ENCODE measurements at places on chromosomes 7 and 10.

DNA sequence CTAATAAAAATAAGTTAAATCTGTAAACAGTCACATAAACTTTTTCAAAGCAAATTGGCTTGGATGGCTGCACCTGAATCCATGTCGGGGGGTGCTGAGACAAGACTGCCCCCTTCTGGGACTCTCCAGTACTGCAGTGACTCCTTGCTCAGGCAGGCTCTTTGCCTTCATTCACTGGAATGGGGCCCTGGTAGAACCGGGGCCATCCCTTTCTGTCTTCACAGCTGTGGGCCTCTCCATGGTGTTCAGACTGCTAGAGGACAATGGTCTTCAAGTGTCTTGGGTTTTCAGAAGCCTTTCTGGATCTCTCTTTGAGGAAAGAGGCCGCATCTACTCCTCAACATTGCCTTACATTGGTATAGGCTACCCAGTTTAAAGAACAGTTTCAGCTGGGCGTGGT is 16.1 kb upstream of the IMPDH1 start:
- DNase-seq = no peak

- DNase-seq = peak; percentile 3
Observed at GRCh38 chr10:111486346-111486745, 409.5 kb downstream of the ADRA2A start.

DNA sequence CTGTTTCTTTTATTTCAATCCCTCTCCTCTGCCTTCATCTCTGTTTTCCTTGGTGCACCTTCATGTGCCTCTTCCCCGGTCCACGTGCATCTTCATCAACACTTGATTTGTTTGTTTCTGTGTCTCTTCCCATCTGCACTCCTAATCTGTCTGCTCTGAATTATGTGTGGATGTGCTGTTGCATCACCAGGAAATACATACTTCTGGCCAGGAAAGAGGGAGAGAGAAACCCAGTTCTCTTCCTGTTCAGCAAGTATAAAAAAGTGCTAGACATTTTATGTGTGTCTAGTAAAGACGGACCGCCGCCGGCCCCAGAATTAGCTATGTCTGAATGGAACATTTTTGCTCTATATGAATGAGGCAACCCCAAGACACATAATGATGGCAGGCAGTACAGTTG is 93.8 kb downstream of the CALD1 start:
- DNase-seq = no peak

DNA sequence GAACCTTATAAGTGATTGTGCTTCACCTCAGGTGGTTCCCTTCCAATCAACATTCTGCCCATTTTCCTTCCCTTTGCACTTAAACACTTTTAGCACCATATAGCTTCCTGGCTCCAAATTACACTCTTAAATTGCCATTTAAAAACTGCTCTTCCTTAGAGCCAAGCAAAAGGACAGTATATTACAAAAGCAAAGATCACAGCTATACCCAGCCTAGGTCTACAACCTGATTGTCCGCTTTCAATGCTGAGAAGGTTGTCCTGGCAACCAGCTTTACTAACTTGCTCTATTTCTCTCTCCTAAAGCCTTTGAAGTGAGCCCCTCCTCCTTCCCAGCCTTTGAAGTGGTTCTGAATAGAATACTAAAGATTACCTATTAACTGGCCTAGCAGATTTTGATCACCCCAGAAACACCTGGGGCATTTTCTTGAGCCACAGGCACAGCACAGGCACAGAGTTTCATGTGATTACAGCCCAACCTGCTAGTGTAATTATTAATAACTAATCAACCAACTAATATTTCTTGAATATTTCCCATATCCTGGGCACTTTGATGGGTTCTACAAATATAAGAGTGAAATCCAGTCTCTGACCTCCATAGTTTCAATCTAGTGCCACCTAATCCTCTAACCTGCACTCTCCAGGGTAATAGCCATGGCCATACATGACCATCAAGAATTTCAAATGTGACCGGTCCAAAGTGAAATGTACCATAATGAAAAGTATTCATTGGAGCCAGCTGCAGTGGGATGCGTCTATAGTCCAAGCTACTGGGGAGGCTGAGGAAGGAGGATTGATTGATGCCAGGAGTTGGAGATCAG is 63.6 kb upstream of the TRIM24 start:
- no peak for DNase-seq

DNA sequence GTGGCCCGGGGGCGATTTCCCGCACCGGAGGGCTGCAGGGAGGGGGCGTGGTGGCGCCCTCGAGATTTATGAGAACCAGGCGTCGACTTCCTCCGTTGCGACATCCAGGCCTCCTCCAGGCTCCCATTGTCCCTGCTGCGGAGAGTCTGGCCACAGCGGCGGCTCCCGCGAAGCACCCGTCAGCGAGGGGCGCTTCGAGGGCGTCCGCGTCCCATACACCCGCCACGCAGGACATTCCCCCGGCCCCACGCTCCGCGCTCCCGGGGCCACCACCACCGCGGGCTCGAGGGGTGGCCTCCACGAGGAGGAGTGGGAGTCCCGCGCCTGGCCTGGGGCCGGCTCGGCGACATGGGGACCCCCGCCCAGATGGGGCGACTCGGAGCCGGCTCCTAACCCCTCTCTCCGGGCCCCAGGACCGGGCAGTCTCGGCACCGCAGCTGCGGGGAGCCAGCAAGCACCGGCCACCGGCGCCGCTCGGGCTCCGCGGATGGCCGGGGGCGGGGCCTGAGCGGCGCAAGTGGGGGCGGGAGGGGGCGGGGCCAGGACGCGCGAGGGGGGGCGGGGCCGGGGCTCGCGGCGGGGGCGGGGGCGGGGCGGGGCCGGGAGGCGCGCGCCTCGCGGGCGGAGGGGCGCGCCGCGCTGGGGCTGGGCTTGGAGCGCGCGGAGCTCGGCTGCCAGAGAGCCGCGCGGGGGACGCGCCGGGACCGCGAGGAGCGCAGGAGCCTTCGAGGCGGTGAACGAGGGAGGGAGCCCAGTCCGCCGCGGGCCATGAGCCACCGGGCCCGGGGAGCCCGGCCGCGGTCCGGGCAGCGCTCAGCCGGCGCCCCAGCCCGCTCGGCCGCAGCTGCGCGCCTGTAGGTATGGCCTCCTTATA is at the start of gene SH2B2:
Gene SH2B2 (plus strand): TSS at position 632 of the 874 bp plus-strand sequence. CDS start 13,683 bp downstream, outside the sequence.
- no peak for DNase-seq

GRCh38 chr10:33037726-33038125 is 79.7 kb upstream of the ITGB1 start:
- no peak for DNase-seq

GRCh38 chr7:43764807-43765491 is 6.5 kb downstream of the BLVRA start:
- no peak for DNase-seq

DNA sequence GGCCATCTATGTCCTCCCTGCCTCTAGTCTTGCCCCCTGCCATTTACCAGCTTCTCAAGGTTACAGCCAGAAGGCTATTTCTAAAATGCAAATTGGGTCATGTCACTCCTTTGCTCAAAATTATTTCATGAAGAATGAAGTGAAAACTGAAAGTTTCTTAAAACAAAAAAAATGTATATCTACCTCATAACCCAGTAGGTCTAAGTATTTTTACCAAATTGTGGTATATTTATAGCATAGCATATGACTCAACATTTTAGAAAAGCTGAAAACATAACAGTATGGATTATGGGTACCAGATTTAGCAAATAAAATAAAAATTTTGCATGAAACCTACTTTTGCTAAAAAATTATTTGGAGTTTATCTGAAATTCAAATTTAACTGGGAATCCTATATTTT is 78.4 kb downstream of the SLC16A9 start:
- no peak for DNase-seq

DNA sequence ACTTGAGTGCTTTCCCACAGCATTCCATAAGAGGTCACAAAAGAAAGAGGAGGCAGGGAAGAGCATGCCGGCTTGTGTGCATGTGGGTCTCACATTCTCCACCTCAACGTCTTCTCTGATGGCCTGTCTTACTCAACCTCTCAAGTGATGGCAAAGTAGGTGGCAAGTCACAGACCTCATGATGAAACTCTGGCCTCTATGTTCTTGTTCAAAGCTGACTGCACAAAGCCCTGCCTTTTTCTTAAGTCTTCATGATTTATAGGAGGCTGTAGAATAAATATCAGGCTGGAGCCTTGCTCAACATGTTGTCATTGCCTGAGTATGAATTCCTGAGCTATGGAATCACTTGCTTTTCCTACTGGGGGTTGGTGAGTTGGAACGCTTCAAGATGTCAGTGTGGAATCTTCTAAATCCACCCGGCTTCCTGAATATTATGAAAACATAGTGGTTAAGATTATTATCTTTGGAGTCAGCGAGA is 213.6 kb upstream of the INHBA start:
- no peak for DNase-seq

GRCh38 chr7:70829221-70830059 is 302.5 kb upstream of the GALNT17 start:
- DNase-seq = no peak
